ENCODE measurements at places on chromosomes 1 and 21.

- DNase-seq, result no peak
Observed at GRCh38 chr21:17795146-17796036, 23.8 kb downstream of the C21orf91 start.

- DNase-seq, result peak; percentile 98
Observed at GRCh38 chr1:244451951-244452795, 464 bp upstream of the ADSS2 start.

- DNase-seq, result no peak
Observed at GRCh38 chr1:240004086-240004749, 87.5 kb upstream of the FMN2 start.

DNA sequence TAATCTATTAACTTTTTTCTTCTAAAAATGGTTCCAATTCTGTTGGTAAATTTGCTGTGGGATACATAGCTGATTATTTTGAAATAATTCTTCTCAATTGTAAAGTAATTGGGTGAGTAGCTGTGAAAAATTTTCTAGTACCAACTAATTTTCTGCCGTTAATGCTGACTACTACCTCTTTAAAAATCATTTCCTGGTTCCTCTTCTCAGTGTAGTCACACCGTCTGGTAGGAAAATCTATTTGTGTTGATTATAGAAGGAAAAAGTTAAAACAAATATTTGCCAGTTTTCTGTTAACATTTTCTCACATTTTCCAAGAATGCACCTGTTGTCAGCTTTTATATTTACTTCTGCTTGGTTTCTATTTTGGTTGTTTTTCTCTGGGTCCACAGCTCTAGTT is 82.0 kb downstream of the MAP3K21 start:
- DNase-seq, result no peak

DNA sequence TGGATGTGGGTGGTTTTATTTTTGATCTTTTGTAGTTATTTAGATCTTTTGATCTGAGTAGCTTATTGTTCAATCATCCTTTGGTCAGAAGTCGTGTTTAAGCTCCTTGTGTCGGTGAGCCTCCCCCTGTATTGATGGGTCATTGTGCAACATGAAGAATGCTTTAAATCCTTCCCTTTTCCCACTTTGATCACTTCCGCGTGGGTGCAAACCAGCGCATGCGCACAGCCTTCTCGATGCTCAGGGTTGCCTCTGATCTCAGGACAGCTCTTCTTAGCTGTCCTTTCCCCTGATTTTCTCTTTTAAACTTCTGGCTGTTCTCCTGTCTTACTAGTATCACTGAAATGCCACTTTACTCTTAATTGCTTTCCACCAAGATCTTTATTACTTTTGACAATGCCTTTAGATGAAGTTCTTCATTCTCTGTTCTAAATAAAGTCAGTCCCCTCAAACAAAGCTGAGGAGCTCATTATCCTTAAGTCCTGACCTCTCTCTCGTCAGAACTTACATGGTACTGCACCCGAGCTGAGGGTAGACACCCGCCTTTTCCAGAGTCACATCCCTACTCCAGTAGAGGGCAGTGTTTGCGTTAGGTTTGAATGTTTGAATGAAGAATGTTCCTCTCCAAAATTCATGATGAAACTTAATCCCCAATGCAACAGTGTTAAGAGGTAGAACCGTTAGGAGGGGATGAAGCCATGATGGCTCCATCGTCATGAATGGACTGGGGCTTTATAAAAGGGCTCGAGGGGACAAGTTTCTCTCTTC is 547.9 kb upstream of the TMPRSS15 start:
- DNase-seq, result no peak

GRCh38 chr1:8219530-8219929 is 98.4 kb upstream of the SLC45A1 start:
- DNase-seq, result no peak

GRCh38 chr1:20668581-20668980 is 7.4 kb upstream of the DDOST start:
- DNase-seq, result no peak

GRCh38 chr1:5221451-5221850 is 567.0 kb downstream of the AJAP1 start:
- no peak for DNase-seq

- no peak for DNase-seq
Observed at GRCh38 chr1:17148950-17149608, 29.8 kb upstream of the PADI2 start.

DNA sequence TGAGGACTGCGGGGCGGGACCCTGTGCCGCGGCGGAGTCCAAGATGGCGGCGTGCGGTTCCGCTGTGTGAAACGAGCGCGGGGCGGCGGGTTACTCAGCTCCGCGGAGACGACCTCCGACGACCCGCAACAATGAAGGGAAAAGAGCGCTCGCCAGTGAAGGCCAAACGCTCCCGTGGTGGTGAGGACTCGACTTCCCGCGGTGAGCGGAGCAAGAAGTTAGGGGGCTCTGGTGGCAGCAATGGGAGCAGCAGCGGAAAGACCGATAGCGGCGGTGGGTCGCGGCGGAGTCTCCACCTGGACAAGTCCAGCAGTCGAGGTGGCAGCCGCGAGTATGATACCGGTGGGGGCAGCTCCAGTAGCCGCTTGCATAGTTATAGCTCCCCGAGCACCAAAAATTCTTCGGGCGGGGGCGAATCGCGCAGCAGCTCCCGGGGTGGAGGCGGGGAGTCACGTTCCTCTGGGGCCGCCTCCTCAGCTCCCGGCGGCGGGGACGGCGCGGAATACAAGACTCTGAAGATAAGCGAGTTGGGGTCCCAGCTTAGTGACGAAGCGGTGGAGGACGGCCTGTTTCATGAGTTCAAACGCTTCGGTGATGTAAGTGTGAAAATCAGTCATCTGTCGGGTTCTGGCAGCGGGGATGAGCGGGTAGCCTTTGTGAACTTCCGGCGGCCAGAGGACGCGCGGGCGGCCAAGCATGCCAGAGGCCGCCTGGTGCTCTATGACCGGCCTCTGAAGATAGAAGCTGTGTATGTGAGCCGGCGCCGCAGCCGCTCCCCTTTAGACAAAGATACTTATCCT is 430 bp downstream of the RBM15 start:
- DNase-seq, result peak; percentile 23

DNA sequence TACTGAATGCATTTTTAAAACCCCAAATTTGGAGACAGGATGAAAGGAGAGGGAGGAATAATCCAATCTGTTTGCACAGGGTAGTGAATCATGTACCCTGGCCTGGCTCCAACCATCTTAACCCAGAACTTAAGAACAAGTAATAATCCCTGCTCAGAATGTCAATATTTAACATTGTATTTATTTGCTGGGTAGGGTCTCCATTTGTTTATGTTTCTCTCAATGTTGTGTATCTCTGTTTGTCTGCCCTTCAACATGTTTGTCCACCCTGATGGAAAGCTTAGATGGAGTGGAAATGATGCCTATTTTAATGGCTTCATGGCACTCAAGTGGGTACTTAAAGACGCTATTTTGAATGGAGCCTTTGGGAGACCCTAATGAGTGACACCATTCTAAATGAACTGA is 54.4 kb upstream of the CDC42BPA start:
- DNase-seq, result no peak

DNA sequence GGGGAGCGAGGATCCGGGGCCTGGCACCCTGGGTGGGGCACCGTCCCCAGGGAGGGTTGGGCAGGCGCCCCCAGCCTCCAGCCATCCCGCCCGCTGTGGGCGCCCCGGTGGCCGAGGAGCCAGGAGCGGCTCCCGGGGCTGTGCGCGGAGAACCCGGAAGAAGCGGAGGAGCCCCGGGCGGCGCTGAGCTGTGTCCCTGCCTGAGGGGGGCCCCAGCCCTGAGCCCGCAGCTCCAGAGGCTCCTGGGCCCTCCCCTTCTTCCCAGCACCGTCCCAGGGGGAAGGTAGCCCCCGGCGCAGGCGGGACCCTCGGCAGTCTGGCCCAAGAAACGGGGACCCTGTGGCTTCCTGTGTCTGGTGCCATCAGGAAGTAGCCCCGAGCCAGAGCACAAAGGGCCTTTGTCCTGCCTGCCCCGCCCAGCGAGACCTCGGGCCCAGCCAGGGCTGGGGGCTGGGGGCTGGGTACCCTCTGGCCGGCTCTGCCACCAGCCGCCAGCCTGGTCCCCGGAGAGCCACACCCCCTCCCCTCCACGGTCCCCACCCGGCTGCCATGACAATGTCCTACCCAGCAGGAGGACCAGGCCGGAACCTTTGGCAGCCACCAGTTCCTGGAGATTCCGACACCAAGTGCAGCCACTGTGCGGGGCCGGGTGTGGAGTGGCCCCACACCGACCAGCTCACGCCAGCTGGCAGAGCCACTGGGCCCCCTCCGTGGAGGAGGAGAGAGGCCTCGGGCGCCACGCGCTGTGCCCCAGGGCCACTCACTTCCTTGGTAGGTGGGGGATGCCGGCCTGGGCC is 15.6 kb upstream of the TTLL10 start:
- no peak for DNase-seq

GRCh38 chr1:234827181-234827580 is 217.2 kb upstream of the IRF2BP2 start:
- no peak for DNase-seq

DNA sequence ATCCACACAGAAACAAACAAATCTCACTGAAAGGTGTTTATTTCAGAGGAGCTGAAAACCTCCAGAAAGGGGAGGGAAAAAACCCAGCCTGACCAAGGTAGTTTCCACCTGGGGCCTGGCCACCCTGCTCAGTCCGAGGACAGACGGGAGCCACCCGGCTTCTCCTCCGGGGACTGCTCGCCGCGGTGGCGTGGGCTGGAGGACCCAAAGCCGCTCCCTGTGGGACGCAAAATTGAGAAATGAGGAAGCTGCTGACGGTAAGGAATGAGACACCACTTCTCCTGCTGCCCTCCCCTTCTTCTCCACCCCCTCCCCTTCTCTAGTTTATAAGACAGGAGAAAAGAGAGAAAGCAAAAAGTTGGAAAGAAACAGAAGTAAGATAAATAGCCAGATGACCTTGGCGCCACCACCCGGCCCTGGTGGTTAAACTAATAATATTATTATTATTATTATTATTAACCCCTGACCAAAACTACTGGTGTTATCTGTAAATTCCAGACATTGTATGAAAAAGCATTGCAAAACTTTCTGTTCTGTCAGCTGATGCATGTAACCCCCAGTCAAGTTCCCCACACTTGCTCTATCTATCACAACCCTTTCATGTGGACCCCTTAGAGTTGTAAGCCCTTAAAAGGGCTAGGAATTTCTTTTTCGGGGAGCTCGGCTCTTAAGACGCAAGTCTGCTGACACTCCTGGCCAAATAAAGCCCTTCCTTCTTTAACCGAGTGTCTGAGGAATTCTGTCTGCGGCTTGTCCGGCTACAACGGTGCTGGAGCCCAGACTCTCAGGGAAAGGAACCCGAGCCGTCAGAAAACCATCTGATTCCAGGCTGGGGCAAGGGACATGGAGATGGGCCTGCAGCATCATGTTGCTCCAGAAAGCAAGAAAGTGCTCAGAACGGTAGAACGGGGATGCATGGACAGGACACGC is 12.5 kb downstream of the ITGB2 start:
- DNase-seq, result no peak

DNA sequence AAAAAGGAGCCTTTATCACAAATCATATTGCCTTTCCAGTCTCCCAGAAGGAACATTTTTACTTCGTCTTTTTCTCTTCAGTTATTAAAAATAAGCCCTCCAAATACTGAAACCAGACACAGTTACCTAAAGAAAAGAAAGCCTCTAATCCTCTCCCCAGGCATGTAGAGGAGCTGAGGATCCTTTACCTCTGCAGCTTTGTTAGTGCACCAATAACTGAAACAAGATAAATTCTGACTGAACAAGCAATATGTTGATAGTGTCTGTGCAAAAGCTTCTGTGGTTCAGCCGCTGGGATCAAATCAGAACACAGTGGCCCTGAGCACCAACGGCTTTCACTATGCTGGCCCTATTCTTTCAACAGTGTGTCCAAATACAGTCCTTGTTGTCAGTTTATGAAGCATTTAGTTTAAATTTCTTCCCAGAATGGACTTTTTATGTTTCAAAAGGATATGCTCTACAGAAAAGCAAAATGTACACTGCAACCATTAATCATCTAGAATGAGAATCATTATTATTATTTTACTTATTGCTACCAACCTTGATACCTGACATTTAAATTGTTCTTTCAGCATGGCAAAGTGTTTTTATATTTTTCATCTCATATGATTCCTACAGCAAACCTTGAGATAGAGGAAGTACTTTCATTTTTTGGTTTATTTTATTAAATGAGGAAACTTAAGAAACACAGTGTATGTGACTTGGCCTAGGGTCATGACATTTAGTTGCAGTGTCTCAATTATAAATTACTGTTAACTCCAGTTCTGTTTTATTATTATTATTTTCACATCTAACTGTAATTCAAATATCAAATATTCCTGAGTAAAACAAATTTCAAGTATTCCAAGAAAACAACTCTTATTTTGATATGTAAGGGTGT is 217.9 kb downstream of the NEGR1 start:
- no peak for DNase-seq

GRCh38 chr1:24381256-24381655 is 32.3 kb downstream of the STPG1 start:
- no peak for DNase-seq

- no peak for DNase-seq
Observed at GRCh38 chr1:91575909-91576519, 75.4 kb downstream of the CDC7 start.

- no peak for DNase-seq
Observed at GRCh38 chr21:29166853-29167252, 36.4 kb downstream of the MAP3K7CL start.

DNA sequence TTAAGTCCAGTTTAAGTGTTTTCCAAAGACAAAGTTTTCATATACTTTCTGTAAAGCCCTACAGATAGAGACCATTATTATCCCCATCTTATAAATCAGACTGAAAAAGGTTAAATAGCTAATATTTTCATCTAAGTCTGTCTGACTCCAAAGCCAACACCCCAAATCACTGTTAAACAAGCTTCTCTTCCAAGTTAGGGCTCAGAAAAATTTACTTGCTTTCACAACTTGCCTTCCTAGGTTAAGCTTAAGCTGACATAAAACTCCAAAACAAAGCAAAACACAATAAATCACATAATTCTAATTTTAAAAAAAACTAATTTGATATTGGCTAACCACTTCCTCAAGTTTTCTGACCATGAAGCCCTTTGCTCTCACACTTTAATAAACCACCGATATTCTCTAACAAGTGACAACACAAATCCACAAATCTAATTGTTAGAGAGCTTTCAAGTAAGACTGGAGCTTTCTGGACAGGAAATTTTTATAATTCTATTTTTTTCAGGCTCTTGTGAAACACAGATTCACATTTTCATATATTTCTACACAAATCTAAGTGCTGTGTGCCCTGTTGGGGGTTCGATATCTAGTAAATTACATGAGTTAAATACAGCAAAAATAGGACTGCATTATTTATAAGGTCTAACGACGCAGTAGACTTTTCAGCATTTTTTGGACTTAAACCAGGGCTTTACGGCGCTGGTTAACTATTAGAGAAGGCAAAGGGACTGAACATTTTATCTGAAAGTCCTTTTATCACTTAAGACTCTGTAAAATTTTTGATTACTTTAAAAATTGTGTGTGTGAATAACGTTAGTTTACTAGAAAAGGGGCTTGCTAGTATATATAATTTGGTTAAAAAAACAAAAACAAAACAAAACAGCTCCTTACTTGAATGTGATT is 2.1 kb downstream of the GNG12 start:
- no peak for DNase-seq

GRCh38 chr1:84073266-84073665 is 70.8 kb upstream of the PRKACB start:
- DNase-seq, result no peak

Data from stimulated activated CD4-positive, alpha-beta T cell treated with anti-CD3 and anti-CD28 coated beads, Interleukin-1b, Interleukin-23, amount 100 ng/mL, for 24 hours (primary cell).